ENCODE measurements at places on chromosomes 11 and 22. TPM values are rescaled to one million over a fixed set of nuclear protein-coding genes. Genes with fewer than 3 reads are reported as not detected.

The TTC28 gene
- total RNA-seq, result not detected

The ACRV1 gene
- not detected for total RNA-seq

The CRYBB2 gene
- 0.68 TPM for total RNA-seq

The PANX3 gene
- total RNA-seq, result not detected

The APOL3 gene
- 0.44 TPM for total RNA-seq

The CHRNA10 gene
- 2.5 TPM for total RNA-seq

The PKP3 gene
- total RNA-seq, result 177 TPM

The TMEM123 gene
- total RNA-seq, result 134 TPM

The ZDHHC13 gene
- 12.2 TPM for total RNA-seq

The B3GAT1 gene
- total RNA-seq, result not detected

The OLFML1 gene
- not detected for total RNA-seq

The OR4P4 gene
- total RNA-seq, result not detected

The KRTAP5-8 gene
- total RNA-seq, result not detected

The KRTAP5-1 gene
- not detected for total RNA-seq

The SYNGR1 gene
- total RNA-seq, result 0.35 TPM

The HORMAD2 gene
- total RNA-seq, result not detected

The MUC5B gene
- not detected for total RNA-seq

The OR52B2 gene
- total RNA-seq, result not detected

The FXYD2 gene
- total RNA-seq, result not detected

The OR52N4 gene
- total RNA-seq, result not detected

The SGSM1 gene
- total RNA-seq, result 0.10 TPM

The SCN4B gene
- total RNA-seq, result 0.32 TPM

The GNAZ gene
- 0.98 TPM for total RNA-seq

The APOA4 gene
- total RNA-seq, result not detected

The SUSD2 gene
- 13.3 TPM for total RNA-seq

The MYEOV gene
- 0.49 TPM for total RNA-seq

The OR4A16 gene
- total RNA-seq, result not detected

The ZP1 gene
- total RNA-seq, result not detected

The GAL3ST1 gene
- not detected for total RNA-seq

The BAIAP2L2 gene
- total RNA-seq, result 7.1 TPM

The USP2 gene
- 0.54 TPM for total RNA-seq

The CDKN1C gene
- total RNA-seq, result 5.7 TPM

The PRODH gene
- 8.4 TPM for total RNA-seq

The MS4A15 gene
- total RNA-seq, result not detected

The ISX gene
- total RNA-seq, result not detected

The SLC37A4 gene
- 10.0 TPM for total RNA-seq

The MTFP1 gene
- total RNA-seq, result 23.2 TPM

The CTSF gene
- 8.6 TPM for total RNA-seq

The ANKRD49 gene
- total RNA-seq, result 9.7 TPM

The RPUSD4 gene
- total RNA-seq, result 26.7 TPM

The TSSK2 gene
- not detected for total RNA-seq

The TLCD5 gene
- total RNA-seq, result 9.6 TPM

The CSRP3 gene
- total RNA-seq, result not detected

The MMP13 gene
- not detected for total RNA-seq

The SCGB1C1 gene
- total RNA-seq, result not detected

The FOLR2 gene
- total RNA-seq, result not detected

The CBX6 gene
- total RNA-seq, result 22.9 TPM

The KRTAP5-10 gene
- total RNA-seq, result not detected

The HBB gene
- not detected for total RNA-seq

The CCDC157 gene
- 1.7 TPM for total RNA-seq

The PHOX2A gene
- total RNA-seq, result not detected

The OR52I2 gene
- not detected for total RNA-seq

The MRGPRX3 gene
- 0.34 TPM for total RNA-seq

The RIMBP3C gene
- 0.14 TPM for total RNA-seq

The CCDC90B gene
- 69.1 TPM for total RNA-seq

The RFPL2 gene
- total RNA-seq, result not detected

The SLC22A12 gene
- not detected for total RNA-seq

The ANGPTL5 gene
- not detected for total RNA-seq

The HTR3B gene
- total RNA-seq, result not detected
